ENCODE measurements at places on chromosomes 16 and 17.

- no peak for DNase-seq
These were observed 40.0 kb upstream of the CDC42EP4 start for GRCh38 chr17:73351764-73352163.

GRCh38 chr17:12983991-12984884 is 33.6 kb downstream of the ELAC2 start:
- DNase-seq, result no peak

DNA sequence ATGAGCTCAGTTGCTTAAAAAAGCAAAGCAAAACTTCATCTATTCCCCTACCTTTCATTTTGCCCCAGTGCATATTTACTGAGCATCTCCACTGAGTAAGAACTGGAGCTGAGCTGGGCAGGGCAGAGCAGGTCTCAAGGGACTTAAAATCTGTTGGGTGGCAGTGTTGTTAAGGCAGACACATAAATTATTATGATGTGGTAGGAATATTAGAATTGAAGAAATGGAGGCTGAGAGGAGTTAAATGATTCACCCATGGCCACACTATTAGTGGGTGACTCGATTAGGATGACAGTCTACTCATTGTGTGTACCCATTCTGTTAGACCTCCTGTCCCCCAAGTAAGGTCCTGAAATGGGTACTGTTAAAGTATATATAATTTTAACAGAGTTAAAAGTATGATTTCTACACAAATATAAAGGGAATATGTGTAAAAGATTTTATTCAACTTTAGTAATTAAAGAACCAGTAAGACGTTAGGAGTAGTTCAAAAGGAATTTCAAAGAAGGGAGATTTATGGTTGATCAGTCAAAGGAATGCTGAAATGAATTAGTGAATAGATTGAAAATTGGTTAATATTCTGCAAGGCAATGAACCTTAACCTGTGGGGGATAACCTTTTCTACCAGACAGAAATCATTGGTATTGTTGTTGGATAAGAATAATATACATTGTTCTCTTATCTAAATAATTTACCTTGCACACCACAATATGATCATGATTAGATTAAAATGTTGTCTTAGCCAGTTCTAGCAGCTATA is 17.5 kb downstream of the ITGB3 start:
- DNase-seq, result no peak

- DNase-seq, result no peak
These were observed 17.4 kb upstream of the PHOSPHO1 start for GRCh38 chr17:49247944-49248343.

DNA sequence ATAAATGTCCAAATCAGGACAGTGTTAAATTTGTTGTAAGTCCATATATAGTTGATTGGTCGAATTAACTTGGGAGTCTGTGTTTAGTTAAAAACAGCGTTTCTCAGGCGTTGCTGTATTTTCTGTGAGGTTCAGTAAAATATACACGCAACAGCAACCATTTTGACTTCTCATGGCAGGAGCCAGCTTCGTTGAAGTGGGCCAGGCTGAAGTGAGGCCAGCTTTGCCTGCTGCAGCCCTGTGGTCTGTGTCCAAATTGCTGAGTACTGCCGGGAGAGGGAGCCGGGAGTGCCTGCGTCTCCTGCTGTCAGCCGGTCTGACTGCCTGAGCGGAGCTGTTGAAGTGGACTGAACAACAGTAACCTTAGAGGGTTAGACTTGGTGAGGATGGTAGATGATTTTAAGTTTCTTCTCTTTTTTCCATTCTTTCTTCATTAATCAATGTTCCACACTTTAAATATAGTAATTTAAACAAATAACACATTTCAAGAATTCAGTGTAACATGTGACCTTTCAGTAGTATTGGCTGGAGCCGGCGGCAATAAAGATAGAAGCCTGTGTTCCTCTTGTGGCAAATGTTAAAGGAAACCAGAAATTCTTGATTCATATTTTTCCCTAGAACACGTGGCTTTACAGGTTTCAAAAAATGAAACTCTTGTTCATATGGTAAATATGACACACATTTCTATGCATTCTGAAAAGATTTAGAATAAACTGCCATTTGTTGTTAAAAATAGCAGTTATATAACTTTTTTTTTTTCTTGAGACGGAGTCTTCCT is 37.0 kb upstream of the ZNF750 start:
- no peak for DNase-seq

Measured in memory B cell (primary cell).